ENCODE measurements at places on chromosomes 13 and 19.
A peak's percentile ranks its signal among the peaks of the same experiment; 100 is the strongest.

DNA sequence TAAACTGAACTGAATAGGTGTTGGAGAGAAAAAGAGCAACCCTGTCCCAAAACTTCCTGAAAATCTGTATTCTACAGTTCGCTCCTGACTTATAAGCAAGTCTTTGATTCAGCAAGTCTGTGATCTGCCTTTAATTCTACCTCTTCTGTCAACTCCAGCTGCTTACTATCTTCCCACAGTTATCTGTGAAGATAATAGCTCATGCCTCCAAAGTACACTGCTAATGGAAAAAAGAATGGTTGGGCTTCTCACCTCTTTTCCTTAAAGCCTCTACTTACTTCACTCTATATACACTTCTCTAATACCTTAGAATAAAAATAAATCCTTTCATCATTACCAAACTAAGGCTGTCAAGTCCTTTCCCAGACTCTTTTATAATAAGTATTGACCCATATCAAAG lies 391.5 kb upstream of the MIR17HG start:
- DNase-seq = no peak

DNA sequence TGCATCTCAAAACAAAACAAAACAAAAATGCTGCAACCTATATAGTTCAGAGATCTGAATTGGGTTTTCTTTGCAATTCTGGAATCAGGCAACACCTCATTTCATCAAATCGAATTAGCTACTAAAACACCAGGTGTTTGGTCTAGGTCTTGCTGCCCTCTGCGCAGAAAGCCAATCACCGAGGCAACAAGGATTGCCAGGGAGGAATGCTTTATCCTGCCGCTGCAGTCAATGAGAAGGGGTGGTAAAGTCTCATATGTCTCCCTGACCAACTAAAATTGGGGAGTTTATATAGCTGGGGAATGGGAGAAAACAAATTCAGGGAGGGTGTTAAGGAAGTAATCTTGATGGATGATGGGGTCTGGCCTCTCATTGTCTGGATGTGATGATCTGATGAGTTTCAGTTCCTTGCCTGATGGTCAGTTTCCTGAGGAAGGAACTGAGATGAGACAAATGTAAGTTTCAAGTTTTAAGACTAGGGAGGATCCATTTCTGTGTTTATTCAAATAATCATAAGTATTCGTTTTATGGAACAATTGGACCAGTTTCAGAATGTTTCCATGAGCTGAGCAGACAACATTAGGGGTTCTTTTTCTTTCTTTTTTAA lies 5.0 kb upstream of the YJU2 start:
- DNase-seq = no peak

GRCh38 chr13:48160606-48161278 lies 65.8 kb upstream of the MED4 start:
- no peak for DNase-seq

DNA sequence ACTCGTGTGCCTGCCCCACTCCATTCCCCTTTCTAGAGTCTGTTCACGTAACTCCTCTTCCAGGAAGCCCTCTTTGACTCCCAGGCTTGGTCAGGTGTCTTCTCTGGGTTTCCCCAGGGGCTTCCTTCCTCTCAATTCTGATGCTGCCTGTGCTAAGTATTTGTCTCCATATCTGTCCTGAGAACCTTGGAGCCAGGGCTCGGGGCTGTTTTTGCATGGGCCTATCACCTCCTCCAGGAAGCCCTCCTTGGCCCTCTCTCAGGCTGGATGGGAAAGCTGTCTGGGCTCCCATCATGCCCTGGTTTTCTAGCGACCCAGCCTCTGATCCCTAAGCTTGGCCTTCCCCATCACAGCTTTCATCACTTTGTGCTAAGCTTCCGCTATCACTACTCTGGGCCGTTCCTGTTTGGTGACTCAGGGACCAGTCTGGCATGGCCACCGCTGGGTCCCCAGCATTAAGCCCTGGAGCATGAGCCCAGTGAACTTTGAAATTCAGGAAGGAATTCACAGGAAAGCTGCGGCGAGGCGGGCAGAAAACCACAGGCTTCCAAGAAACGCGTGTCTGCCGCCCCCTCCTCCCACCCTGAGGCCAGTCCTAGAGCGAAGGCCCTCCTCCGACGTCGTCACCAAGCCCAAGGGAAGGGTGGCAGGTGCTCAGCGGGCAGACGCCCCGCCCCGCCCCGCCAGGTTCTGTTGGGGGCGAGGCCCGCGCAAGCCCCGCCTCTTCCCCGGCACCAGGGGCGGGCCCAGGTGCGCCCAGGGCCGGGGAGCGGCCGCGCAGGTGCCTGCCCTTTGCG lies 486 bp upstream of the SPINT2 start:
- DNase-seq = peak; percentile 29

DNA sequence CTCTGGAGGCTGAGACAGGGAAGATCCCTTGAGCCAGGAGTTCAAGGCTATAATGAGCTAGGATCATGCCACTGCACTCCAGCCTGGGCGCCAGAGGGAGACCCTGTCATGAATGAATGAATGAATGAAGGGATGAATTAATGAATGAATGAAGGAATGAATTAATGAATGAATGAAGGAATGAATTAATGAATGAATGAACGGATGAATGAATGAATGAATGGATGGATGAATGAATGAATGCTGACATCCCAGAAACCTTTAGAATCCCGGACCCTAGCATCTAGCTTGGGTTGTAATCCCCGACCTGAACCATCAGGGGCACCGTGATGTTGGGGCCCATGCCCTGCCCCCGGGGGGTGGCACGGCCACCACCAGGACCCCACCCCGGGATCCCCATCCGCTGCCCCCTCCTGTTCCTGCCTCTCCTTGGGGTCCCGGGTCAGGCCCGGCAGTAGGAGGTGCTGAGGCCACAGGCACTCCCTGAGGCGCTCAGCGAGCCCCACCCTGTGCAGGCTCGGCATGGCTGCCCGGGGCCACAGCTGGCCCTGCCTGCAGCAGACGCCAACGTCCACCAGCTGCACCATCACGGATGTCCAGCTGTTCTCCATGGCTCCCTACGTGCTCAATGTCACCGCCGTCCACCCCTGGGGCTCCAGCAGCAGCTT lies 3.4 kb downstream of the EBI3 start:
- no peak for DNase-seq

DNA sequence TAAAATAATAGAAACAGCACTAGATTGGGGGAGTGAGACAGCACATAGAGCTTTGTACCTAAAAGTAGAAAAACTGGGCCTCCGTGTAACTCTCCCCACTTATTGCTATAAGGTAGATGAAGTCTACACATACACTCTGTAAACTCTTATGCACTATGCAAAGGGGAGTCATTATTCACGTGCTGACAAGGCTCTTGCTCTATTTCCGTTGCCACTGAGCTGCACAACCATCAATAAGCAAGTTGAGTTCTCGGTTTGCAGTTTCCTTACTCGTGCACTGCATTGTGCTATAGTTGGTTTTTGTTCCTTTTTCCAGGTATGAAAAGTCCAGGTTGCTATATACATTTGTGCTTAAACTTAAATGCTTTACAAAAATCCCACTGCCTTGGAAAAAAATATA lies 294.0 kb upstream of the DACH1 start:
- no peak for DNase-seq

DNA sequence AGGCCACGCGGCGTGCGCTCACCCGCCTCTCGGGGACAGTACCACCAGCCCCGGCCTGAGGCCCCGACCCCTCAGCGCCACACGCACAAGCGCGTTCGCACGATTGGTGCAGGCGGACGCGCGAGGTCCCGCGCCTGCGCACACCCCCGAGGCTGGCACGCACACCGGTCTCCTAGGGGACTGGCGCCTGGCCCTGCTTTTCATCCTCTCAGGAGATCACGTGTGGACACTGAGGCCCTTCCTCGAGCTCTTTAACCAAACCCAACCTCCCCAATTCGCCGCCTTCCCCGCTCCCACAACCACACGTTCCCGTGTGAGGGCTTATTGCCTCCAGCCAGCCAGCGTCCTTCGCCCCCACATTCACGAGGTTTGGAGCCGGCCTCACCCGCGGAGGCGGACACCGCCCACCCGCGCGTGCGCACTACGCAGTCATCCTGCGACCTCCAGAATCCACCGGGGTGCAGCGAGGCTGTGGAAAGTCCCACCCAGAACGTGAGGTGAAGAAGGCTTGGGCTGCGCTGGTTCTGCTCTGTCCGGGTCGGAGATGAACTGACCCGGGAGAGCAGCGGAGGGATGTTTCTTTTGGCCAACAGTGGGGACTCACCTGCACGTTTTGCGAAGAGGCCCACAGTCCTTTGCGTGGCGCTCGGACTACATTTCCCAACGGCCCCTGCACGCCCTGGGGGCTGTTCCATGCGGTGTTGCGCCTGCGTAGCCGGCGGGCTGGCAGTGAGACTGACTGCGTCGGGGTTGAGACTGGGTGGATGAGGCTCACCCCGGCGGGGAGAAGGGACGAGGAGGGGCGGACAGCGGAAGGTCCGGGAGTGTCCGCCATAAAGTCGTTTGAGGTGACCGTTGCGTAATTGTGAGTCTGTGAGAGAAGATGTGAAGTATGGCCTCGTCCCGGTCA lies 539 bp upstream of the ZNF667 start:
- no peak for DNase-seq

GRCh38 chr13:75947448-75947847 lies 311.3 kb downstream of the LMO7 start:
- DNase-seq = no peak

GRCh38 chr19:40512473-40513344 lies 45.9 kb downstream of the SPTBN4 start:
- DNase-seq = no peak

- no peak for DNase-seq
Measured at GRCh38 chr13:109141706-109142105, 512.3 kb downstream of the MYO16 start.

DNA sequence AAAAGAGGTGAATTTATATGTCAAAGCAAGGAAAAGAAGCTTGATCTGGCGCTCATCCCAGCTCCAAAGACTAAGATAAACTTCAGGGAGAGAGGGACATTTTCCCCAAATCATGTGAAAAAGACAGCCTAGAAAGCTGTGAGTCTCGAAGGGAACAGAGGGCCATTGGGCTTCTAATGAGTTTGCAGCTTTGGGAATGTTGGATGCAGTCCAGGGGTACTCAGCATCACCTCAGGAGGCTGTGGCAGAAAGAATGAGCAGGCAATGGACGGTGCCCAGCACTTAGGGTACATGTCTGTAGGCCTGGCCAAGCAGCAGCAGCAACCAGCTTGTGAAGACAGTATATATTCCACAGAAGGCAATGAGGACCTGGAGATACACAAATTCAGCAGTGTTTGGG lies 25.7 kb upstream of the WASF3 start:
- DNase-seq = no peak
